ENCODE measurements at places on chromosomes 13 and 19.

DNA sequence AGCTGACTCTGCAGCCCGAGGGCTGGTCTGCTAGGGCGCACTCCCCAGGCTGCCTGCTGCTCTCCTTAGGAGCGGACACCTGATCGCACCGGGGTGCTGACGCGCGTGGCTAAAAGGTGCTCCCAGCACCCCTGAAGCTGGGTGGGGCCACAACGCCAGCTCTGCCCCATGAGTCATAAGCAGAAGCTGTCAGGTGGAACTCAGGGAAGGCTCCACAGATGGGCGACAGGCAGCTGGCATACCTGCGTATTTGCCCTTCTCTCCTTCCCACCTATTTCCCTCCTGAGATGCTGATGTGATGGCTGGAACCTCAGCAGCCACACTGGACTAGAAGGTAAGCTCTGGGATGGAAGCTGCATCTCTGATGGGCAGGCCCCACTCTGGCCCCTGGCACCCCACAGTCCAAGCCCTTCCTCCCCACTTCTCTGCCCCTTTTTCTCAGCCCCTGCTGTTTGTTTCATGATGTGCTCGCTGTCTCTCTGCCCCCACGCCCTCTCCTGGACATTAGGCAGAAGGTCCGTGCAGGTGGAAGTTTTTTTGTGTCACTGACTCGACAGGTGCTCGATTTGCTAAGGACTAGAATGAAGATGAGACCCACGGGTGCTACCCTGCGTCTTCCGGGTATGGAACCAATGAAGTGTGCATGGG is 30.3 kb upstream of the CACTIN start:
- no peak for DNase-seq

DNA sequence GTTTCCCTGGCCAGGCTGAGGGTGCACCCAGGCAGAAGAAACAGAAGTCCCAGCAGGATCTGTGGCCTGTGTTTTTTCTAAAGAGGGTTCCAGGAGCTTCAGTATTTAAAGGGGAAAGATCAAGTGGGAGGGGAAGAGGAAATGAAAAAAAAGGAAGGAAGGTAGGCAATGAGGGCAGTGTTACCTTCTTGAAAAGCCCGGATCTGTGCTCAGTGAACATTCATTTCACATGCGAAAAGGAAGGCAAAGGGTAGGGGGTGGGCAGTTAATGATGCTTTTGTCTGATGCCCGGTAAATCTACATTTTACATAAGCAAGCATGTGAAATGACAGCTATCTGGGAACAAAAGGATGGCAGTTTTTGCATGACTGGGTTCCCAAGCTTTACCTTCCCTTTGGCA is 326.2 kb downstream of the UQCRFS1 start:
- no peak for DNase-seq

GRCh38 chr13:61664801-61665705 is 249.4 kb upstream of the PCDH20 start:
- DNase-seq: no peak

DNA sequence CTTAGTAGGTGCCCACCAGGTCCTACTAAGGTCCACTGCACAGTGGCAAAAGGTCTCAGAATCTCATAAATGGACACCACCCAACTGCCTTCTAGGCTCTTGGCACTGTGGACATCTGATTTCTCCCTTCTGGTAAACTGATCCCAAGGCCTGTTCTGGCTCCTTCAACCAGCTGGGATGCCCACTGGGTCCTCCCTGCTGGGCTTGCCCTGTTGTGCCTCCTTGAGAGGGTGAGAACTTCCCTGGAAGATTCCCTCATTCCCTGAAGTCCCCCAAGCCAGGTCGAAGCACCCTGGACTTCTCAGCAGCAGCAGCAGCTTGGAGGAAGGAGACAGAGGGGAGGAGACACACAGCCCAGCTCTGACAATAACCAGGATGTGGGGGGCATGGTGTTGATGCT is 6.6 kb upstream of the ZNF492 start:
- no peak for DNase-seq

GRCh38 chr19:15421721-15422260 is 3.0 kb upstream of the AKAP8L start:
- DNase-seq: no peak

DNA sequence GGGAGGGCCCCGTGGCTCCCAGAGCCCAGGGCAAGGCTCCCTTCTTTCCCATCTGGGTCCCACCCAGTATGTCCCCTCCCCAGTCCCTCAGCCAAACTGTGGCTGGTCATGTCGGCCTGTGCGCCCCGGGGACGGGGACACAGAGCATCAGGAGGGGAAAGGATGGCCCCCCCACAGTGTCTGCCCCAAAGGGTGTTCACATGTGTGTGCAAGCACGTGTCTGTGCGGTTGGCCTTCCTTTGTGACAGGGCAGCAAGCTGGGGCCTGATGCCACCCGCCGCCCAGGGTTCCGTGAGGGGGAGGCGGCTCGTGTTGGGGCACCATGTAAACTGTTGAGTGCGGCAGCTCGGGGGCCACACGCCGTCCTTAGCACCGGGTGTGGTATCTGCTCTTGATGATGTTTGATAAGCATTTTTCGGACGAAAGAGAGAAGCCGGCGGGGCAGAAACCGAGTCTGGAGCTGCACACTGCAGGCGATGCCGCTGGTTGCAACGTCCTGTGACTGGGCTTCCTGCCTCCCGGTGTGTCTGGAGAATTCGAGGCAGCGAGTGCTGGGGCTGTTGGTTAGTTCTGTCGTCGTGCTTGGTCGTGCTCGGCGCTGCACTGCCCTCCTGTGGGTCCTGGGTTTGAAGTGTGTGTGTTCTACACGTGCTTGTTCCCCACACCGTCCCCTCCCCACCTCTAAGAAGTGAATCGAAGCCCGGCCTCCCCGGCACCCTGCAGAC is 18.4 kb downstream of the GNA11 start:
- DNase-seq: no peak

- no peak for DNase-seq
Observed at GRCh38 chr13:41313659-41314197, 2.7 kb downstream of the NAA16 start.

DNA sequence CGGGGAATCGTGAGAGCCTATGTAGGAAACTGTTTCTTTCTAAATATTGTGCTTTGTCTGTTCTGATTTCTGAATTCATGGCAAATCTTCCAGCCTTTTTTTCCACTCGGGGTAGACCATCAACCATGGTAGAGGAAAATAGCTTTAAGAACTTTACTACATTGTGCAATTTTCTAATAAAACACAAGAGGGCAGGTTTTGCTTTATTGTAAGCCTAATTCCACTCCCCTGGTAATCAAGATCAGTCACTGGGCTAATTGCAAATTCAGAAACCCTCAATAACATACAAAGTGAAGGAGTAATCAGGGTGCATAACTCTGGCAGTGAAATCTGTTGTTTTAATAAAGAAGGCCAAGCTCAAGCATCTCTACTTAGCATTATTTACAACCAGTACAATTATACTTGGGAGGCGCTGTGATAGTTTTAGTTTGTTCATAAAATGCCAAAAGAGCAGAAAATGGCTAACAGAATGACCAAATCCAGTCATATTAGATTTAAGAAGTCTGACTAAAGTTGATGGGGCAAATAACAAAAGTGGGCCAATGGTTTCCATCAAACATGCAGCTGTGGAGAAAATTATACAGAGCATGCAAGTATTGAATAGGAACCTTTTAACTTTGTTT is 43.8 kb downstream of the DCT start:
- peak; percentile 62 for DNase-seq

DNA sequence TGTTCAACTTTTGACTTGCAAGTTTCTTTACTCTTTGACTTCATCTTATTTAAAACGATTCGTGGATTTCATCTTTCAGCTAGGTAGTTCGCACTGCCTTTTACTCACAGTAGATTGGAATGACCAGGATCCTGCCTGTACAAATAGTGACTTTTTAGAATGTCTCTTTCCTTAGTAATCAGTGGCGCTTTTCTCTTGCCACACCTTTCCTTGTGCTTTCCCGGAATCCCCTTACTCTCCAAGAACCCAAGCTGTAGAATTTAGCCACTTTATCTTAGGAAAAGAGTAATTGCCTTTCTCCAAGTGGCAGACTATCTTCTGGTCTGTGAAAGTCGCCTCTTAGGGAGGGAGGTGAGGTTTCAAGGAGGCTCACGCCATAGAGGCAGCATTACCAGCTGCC is 123.4 kb downstream of the LMO7 start:
- DNase-seq: no peak

GRCh38 chr19:48386981-48387380 is 4.4 kb downstream of the KDELR1 start:
- no peak for DNase-seq

DNA sequence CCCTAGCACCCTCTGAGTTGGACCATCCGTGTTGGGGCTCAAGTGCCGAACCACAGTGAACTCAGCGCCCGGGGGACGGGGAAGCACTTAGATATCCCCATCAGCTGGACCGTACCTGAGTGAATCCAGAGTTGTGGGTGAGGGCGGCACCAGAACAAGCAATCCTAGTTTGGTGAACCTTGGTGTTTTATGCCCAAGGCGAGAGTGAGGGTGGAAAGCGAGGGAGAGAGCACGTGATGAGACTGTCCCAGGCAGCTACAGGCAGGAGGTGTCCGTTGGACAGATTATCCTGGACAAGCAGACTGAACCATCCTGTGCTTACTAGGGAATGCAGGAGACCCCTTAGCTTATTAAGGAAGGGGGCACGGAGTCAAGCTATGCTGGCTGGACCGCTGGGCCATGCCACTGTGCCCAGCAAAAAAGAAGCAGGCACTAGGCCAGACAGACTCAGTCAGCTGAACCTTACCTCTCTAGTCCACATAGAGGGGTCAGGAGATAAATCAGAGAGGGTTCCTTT is 596 bp downstream of the GET3 start:
- no peak for DNase-seq

DNA sequence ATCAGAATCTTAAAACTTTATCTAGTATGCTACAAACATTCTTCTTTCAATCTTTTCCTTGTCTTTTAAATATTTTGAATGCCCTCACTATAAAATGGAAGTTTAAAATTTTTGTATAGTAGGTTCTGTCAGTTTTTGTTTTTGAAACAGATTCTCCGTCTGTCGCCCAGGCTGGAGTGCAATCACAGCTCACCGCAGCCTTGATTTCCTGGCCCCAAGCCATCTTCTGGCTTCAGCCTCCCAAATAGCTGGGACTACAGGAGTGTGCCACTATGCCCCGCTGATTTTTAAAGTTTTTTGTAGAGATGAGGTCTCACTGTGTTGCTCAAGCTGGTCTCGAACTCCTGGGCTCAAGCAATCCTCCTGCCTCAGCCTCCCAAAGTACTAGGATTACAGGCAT is 20.7 kb downstream of the PHF11 start:
- DNase-seq: no peak

DNA sequence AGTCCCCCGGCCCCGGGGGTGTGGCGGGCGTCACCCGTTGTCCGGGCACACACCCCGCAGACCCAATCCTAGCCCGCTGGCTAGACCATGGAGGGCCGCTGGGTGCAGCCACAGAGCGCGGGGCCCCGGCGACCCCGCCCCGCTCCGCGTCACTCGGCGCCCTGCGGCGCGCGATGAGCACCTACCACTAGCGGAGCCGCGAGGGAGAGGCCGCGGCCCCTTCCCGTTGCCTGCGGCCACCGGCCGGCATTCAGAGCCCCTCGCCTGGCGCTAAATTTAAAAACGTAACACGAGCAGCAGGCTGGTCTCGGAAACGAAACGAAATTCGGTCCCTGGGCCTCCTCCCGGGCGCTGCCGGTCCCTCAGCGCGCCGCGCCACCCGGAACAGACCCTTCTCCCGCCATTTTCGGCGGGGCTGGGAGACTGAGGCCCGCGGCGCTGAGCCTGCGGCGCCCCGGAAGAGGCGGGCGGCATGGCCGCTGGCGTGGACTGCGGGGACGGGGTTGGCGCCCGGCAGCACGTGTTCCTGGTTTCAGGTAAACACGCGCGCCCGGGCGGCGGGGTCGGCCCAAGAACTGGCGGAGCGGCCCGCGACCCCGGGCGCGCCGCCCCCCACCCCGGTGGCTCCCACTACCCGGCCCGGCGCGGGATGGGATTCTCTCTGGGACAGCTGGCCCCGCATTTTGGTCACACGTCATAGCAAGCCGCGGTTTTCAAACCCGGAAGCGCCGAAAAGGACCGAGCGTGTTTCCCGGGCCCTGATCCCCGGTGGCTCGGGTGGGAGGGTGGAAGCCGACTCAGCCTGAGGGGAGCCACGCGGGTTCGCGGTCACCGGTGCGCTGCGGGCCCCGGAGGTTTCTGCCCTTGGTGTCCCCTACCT is at the start of gene RNASEH2B:
Gene RNASEH2B, plus strand, starts transcription at position 187 of the 880 bp plus-strand sequence. Its CDS starts 286 bp downstream, at position 473.
- peak; percentile 90 for DNase-seq

DNA sequence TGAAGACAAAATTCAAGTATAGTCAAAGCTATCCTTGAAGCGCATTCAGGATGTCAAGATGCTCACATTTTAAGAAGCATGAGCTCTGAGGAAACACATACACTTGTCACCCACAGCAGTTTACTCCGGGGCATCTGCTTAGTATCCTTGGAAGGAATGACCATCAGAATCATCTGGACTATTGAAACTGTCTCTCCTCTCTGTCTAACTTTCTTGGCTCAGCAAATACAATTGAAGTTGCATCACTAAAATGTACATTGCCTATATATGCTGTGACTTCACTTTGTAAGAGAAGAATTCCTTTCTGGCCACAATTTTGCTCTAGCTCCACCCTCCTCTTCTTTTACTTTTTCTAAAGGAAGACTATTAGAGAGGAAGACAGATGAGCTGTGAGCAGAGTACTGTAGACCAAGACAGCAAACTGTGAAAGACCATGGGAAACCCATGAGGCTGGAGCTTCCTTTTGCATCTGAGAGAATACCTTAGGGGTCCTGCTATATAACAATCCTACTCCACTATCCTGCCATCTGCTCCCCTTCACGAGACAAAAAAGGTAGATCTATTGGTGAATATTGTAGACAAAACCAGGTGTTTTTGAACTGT is 906.3 kb downstream of the PCDH9 start:
- no peak for DNase-seq

DNA sequence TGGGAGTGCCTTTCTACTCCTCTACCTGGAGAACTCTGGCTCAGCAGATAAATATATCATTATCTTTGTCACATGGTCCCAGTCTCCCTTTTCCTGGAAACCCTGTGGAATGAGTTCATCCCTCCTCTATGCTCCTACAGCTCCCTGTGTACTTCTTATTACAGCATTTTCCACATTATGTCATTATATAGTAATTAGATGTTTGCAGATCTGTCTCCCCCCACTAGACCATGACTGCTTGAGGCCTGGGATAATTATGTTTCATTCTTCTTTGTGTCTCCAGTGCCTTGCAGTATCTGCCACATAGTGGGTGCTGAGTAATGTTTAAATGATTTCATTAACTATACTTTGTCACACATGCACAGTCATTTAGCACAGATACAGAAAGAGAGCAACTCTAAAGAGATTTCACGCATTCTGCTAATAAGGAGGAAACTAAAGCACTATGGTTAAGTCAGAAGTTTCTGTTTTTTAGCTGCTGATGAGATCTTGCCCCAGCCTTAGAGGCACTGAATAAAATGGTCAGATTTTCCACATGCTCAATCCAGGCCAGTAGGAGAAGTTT is 66.1 kb upstream of the DIAPH3 start:
- DNase-seq: no peak

- DNase-seq: no peak
Observed at GRCh38 chr19:16944626-16945363, 56.0 kb downstream of the F2RL3 start.

DNA sequence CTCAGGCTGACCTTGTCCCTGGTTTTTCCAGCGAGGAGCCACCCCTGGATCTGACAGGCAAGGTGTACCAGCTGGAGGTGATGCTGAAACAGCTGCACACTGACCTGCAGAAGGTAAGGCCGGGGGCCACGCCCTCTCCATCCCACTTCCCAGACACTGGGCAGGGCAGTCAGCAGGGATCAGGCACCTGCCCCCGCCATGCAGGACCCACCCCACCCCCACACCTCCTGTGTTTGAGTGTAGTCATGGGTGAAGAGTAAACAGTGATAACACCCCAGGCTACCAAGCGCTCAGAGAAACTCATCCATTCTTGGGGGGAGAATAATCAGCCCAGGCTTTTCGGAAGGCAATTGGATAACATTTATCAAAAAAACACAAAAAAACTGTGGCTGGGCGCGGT is 19.9 kb downstream of the DPF1 start:
- no peak for DNase-seq
